NCI-H748 treated with DMSO at 0.1 percent for 48 hours (cell line): ENCODE measurements at places on chromosomes 4 and X.

DNA sequence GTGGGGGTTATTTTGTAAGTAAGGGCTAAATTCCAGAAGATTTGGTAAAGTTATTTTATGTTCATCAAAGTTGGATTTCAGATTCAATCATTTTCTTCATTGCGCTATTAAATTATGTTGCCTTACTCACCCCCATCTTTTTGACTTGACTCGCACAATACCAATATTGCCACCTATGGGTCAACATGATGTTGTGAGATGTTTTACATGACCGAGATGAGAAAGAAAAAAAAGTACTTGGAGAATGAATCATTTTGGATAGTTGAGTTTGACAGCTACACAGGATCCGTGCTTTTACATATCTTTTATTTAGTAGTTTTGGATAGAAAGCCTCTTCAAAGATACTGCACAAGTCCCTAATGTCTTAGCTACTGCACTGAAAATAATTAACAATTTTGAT lies 224.2 kb upstream of the EMCN start:
- no peak for DNase-seq

DNA sequence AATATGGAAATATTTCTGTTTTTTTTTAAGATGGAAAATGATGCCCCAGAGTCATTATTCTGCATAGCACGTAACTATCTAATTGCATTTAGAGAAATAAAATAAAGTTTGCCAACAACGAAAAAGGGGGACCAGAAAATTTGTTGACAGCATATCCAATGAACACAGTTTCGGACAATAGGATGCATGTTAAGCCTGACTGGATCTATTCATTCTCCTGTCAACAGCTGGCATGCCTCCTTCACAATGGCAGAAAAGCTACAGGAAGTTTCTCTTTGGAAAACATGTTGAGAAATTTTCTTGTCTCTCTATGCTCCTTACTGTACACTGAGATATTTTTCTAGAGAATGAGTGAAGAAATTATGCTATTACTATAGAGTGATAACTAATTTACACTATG lies 262.5 kb downstream of the GRID2 start:
- DNase-seq, result no peak

DNA sequence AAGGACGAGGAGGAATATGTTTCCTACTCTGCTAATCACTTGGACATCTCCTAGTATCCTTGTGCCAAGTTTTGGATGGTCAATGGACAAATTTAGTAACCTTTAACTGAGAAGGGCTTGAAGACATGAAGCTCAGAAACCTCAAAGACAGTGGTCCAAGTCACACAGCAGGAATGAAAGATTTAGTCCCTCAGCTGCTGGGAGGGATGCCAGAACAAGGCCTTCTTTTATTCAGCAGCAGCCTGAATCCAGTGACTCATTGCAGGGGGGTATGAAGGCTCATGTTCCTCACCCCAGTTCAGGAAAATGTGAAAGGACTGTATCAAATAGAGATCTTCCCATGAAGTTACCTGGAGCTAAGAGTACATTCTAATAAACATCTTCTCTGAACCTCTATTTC lies 214.9 kb upstream of the UGT8 start:
- DNase-seq, result no peak

- DNase-seq, result no peak
Measured at GRCh38 chr4:85777908-85778631, 303.1 kb downstream of the ARHGAP24 start.

- no peak for DNase-seq
Measured at GRCh38 chrX:729583-730409, 99.2 kb downstream of the SHOX start.

DNA sequence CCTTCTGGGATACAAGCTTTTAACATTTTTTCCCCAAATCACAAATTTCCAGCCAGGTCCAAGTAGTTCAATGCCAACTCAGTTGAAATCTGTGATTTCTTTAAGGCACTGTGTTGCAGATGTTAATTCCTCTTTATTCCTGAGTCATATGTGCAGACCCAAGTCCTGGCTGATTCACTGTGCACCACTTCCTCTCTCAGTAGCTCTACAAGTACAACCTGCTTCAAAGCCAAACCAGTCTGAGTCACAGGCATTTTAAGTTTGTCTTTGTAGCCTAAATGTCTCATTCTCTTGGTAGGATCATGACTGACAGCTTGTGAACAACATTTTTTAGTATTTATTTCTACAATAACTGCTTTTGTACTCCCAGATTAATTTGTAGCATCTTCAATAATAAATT lies 165.6 kb upstream of the S100G start:
- no peak for DNase-seq

DNA sequence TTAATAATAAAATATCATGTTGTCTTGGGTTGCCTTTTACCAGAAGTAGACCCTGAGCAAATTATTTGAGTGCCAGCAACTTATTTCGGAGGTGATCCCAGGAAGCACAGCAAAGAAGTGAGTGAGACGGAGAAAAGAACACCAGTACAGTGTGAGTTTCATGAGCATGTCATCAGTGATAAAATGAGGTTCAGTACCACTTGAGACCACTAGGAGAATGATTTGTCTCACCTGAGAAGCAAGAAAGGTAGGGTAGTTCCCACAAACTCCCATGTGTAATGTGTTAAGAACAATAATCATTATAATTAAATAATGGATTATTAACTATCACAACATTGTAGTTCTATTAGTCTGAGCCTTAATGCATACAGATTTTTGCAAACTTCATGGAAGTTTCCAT lies 112.8 kb upstream of the DMD start:
- DNase-seq, result no peak

GRCh38 chr4:47406408-47406807 lies 57.1 kb downstream of the COMMD8 start:
- DNase-seq, result no peak

DNA sequence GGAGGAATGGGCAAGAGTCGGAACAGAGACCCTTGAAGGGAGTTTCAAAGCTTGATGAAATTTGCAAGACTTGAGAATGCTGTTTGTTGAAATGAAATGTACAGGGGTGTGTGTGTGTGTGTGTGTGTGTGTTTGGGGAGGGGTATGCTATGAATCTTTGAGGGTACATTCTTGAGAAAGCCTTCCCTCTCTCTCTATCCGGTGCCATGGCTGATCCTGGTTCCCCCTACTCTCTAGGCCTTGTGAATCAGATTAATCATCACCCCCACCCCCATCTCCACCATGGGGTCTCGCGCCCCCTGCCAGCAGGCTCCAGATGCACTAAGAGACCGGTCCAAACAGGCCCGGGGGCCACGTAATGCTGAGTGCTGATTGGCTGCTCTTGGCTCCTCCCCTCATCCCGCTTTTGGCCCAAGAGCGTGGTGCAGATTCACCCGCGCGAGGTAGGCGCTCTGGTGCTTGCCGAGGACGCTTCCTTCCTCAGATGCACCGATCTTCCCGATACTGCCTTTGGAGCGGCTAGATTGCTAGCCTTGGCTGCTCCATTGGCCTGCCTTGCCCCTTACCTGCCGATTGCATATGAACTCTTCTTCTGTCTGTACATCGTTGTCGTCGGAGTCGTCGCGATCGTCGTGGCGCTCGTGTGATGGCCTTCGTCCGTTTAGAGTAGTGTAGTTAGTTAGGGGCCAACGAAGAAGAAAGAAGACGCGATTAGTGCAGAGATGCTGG lies at the start of gene HTR2C:
HTR2C (plus strand) TSS at position 441 of the 729 bp plus-strand sequence. CDS start 142,851 bp downstream, outside the sequence.
- DNase-seq, result no peak

GRCh38 chrX:8743126-8743732 lies 11.3 kb upstream of the ANOS1 start:
- no peak for DNase-seq

DNA sequence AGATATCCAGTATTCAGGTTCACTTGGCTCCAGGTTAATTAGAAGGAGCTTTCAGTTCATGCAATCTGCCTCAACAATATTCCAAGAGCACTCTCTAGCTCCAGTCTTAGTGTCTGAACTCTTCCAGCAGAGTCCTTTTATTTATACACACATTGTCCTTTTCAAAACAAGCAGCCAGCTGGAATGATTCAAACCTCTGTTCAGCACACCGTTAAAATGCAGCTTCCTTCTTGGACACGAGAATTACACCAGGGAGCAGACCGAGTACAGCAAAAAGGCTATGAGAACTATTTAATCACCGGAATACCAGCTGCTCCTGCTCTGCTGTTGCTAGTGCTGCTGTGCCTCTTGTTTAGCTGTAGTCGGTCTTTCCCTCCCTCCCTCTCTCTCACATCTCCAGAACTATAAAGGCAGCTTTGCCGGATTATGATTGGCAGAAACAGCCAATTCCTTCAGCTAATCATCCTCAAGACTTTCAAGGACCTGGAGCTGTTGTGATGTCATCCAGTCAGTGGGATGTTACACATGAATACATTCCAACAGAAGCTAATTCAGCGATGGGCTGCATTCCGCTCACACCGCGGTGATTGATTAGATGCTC lies at the start of gene NDST4:
NDST4 (minus strand) TSS at position 115 of the 601 bp plus-strand sequence. CDS start 36,584 bp downstream, outside the sequence.
- peak; percentile 88 for DNase-seq

- no peak for DNase-seq
Measured at GRCh38 chr4:113071805-113072204, 22.4 kb downstream of the ANK2 start.

- peak; percentile 1 for DNase-seq
Measured at GRCh38 chrX:12567857-12568256, 223.4 kb upstream of the PRPS2 start.

DNA sequence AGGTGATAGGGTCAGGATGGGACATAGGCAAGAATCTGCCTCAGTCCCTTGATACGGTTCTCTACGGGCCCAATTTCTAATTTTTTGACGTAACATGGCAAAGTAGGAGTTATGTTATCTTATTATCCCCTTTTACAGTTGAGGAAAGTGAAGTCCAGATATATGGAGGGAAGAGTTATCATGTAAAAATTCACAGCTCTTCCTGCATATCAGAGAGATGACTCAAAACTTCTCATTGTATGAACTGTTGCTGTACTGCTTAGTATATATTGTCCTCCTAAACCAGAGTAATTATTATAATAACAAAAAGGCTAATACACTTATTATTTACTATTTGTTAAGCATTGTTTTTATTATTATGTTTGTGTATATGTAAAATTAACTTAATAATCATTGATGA lies 260.5 kb upstream of the IGFBP7 start:
- no peak for DNase-seq

GRCh38 chrX:25011589-25012432 lies 4.0 kb downstream of the ARX start:
- DNase-seq, result no peak

DNA sequence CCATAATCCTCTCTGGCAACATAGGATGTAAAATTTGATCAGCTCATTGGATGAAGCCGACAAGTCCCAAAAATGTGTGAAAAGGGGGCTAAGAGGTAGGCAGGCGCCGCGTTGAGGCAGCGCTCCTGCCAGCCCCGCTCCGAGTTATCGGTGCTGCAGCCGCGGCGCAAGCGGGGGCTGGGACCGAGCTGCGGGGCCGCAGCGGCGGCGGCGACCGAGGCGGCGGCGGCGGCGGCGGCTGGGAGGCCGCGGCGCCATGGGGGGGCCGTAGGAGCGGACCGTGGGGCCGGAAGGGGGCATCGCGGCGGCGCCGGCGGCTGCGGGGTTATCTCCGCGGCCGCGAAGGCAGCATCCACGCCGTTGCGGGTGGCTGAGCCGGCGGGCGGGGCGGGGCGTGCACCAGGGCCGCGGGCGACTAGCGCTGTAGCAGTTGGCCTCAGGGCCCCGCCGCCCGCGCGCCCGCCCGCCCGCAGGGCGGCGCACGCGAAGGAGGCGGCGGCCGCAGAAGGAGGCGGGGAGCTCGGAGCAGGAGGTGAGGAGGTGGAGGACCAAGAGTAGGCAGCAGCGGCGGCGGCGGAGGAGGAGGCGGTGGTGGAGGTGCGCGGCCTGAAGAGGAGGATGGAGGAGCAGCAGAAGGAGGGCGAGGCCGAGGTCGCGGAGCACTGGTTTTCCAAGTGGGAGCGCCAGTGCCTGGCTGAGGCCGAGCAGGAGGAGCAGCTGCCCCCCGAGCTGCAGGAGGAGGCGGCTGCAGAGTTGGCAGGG lies 126.0 kb upstream of the CXorf66 start:
- no peak for DNase-seq

GRCh38 chr4:67522851-67523671 lies 22.2 kb downstream of the CENPC start:
- no peak for DNase-seq

DNA sequence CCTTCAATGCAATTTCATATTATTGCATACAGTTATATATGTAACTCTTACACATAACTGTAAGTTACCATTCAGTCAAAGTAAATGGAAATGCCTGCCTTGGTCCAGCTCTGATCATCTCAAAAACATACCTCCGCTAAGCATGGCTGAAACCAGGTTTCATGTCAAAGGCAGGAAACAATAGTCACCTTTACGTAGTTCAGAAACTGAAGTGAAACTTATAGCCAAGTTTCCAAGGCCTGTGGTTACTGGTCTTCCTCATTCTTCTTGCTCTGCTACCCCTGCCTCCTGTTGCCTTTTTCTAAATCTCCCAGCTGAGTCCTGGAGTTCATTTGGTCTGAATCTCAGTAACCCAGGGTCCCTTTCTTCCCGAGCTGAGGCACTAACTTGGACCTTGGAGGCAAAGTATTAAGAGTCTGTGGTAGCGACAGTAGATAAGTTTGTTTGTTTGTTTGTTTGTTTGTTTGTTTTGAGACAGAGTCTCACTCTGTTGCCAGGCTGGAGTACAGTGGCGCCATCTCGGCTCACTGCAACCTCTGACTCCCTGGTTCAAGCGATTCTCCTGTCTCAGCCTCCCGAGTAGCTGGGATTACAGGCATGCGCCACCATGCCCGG lies 30.8 kb downstream of the DAPP1 start:
- no peak for DNase-seq

DNA sequence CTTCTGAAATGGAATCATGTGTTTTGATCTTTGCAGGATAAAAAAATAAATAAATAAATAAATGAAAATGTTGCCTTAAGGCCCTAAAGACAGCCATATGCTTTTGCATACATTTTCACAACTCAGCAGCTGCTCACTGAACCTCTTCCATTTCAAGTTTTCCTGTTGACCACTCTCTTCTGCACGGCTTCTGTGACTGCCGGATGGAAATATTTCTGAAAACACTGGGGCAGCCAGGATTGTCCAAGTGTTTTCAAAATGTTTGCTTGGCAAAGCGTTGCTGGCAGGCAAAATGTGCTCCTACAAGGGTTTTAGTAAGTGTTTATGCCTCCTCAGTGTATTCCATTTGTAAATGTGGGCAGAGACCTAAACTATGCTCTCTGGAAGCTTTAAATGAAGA lies 208.1 kb upstream of the IL1RAPL1 start:
- no peak for DNase-seq

- DNase-seq, result no peak
Measured at GRCh38 chr4:117154251-117154650, 68.9 kb upstream of the TRAM1L1 start.

GRCh38 chr4:145098675-145099037 lies 545 bp downstream of the ABCE1 start:
- no peak for DNase-seq

- DNase-seq, result no peak
Measured at GRCh38 chr4:109589605-109590004, 29.6 kb downstream of the MCUB start.

- DNase-seq, result no peak
Measured at GRCh38 chrX:14411326-14411725, 118.0 kb upstream of the GLRA2 start.

GRCh38 chr4:111781611-111782010 lies 363.6 kb upstream of the FAM241A start:
- DNase-seq, result no peak

GRCh38 chrX:150361070-150361776 lies 1.9 kb upstream of the MAMLD1 start:
- DNase-seq, result no peak
